ENCODE measurements at places on chromosomes 2 and 18.

- no peaks in the 10 kb centered on the region for H3K27me3 ChIP-seq
- H3K4me3 ChIP-seq, result no peak overlapping the region
- no peaks in the 10 kb centered on the region for H3K4me1 ChIP-seq
- no peaks in the 10 kb centered on the region for H3K36me3 ChIP-seq
- no peak for DNase-seq
Observed at GRCh38 chr2:173692068-173692467, 273.1 kb downstream of the SP3 start.

GRCh38 chr18:22971038-22971437, 37.9 kb downstream of the RBBP8 start:
- H3K27me3 ChIP-seq, result no peaks in the 10 kb centered on the region
- H3K4me1 ChIP-seq, result no peaks in the 10 kb centered on the region
- H3K27ac ChIP-seq, result no peak overlapping the region

GRCh38 chr18:27377251-27377650, 192.1 kb upstream of the CHST9 start:
- no peaks in the 10 kb centered on the region for H3K27me3 ChIP-seq
- H3K4me3 ChIP-seq, result no peak overlapping the region
- no peak for DNase-seq
- H3K4me1 ChIP-seq, result no peaks in the 10 kb centered on the region

- no peaks in the 10 kb centered on the region for H3K27me3 ChIP-seq
- no peaks in the 10 kb centered on the region for H3K36me3 ChIP-seq
- peak overlapping the region; percentile 100 for H3K27ac ChIP-seq
- DNase-seq, result no peak
Observed at GRCh38 chr2:218284106-218284811, 8.0 kb downstream of the TMBIM1 start.

DNA sequence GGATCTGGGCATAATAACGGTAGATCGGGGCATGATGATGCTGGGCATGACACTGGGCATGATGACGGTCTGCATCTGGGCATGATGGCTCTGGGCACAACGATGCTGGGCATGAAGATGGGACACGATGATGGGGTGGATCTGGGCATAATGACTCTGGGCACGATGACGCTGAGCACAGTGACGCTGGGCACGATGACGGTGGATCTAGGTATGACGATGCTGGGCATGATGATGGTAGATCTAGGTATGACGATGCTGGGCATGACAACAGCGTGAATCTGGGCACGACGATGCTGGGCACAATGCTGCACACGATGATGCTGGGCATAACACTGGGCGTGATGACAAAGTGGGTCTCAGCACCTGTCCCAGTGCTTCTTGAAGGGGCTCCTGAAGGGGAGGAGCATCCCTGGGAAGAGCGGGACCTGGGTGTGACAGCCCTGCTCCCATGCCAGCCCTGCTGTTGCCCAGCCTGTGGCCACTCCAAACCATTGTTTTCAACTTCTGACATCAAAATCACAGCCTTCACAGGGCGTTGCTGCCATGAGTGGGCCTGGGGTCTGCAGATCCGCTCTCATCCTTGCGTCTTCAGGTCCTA, 30.4 kb upstream of the ALLC start:
- peak; percentile 64 for DNase-seq
- H3K36me3 ChIP-seq, result no peaks in the 10 kb centered on the region
- no peak overlapping the region for H3K4me3 ChIP-seq
- H3K27ac ChIP-seq, result no peak overlapping the region
- H3K4me1 ChIP-seq, result no peaks in the 10 kb centered on the region
- H3K27me3 ChIP-seq, result no peaks in the 10 kb centered on the region

DNA sequence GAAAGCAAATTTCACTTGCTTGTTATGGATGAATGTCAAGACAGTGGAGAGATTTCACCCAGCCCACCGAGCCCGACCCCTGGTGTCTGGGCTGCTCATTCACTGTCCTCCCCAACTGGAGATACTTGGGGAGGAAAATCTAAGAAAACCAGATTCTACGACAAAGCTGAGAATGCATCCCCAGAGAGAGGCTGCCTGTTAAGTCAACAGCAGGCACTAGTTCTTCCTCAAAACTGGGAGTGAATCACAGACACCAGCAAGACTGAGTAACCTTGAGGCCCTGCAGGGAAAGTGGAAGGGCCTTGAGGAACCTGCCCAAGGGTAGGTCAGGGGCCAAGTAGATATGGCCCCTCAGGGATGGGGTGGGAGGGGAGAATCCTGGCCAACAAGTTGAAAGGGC, 34.2 kb upstream of the MLPH start:
- no peak for DNase-seq
- no peak overlapping the region for H3K4me3 ChIP-seq
- H3K27me3 ChIP-seq, result no peaks in the 10 kb centered on the region
- no peaks in the 10 kb centered on the region for H3K36me3 ChIP-seq
- H3K27ac ChIP-seq, result peak overlapping the region; percentile 92

GRCh38 chr18:24019641-24020331, 5.2 kb downstream of the TTC39C start:
- no peaks in the 10 kb centered on the region for H3K36me3 ChIP-seq
- H3K4me3 ChIP-seq, result no peak overlapping the region
- H3K4me1 ChIP-seq, result peaks cover 42% of the 10 kb centered on the region

DNA sequence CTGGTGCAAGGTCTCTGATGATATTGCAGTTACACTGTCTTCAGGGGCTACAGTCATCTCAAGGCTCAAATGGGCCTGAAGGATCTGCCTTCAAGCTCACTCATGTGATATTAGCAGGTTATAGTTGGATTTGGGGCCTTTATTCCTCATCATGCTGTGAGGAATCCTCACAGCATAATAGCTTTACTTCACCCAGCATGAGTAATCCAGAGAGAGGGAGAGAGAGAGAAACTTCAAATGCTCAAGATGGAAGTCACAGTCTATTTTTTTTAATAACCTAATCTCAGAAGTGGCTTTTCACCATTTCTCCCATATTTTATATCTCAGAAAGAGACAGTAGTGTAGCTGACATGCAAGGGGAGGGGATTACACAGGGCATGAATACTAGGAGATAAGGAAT, 658.7 kb downstream of the EPHA4 start:
- no peaks in the 10 kb centered on the region for H3K4me1 ChIP-seq
- no peaks in the 10 kb centered on the region for H3K27me3 ChIP-seq
- H3K36me3 ChIP-seq, result no peaks in the 10 kb centered on the region
- no peak overlapping the region for H3K4me3 ChIP-seq

DNA sequence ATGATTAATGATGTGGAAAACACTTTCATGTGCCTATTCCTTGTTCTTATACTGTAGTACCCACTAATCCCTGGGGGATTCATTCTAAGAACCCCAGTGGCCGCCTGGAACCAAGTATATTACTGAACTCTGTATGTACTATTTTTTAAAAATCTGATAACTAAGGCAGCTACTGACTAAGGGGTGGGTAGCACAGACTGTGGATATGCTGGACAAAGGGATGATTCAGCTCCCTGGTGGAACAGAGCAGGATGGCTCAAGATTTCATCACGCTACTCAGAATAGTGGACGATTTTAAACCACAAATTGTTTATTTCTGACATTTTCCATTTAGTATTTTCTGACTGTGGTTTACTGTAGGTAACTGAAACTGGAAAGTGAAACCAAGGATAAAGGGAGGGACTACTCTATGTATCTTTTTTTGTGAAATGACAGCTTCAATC, 41.8 kb upstream of the CDC42EP3 start:
- no peaks in the 10 kb centered on the region for H3K27me3 ChIP-seq
- no peaks in the 10 kb centered on the region for H3K36me3 ChIP-seq
- DNase-seq, result no peak
- no peaks in the 10 kb centered on the region for H3K4me1 ChIP-seq
- no peak overlapping the region for H3K27ac ChIP-seq

GRCh38 chr18:22422909-22423548, 5.3 kb upstream of the CTAGE1 start:
- no peak overlapping the region for H3K27ac ChIP-seq
- H3K36me3 ChIP-seq, result no peaks in the 10 kb centered on the region

DNA sequence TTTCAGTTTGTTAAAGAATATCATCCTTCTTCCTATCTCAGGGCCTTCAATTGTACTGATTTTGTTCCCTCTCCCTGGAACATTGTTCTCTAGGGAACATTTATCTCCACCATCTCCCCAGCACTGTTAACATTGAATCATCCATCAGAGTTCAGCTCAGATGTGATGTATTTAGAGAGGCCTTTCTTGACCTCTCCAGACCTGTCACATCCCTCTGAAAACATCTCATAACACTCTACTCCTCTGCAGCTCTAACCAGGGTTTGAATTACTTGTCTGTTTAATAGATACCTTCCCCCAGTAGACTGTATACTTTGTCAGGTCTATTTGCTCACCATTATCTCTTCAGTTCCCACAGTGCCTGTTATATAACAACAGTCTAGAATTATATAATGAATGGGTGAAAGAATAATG, 98.6 kb downstream of the GALNT1 start:
- no peak for DNase-seq
- H3K4me1 ChIP-seq, result no peaks in the 10 kb centered on the region
- no peaks in the 10 kb centered on the region for H3K27me3 ChIP-seq
- no peak overlapping the region for H3K4me3 ChIP-seq

- H3K27me3 ChIP-seq, result no peaks in the 10 kb centered on the region
- no peak for DNase-seq
- H3K4me3 ChIP-seq, result no peak overlapping the region
- no peak overlapping the region for H3K27ac ChIP-seq
Observed at GRCh38 chr2:71389384-71390072, 57.9 kb downstream of the ZNF638 start.
